Activated CD8-positive, alpha-beta memory T cell treated with anti-CD3 and anti-CD28 coated beads for 4 hours (primary cell): ENCODE measurements at places on chromosomes 2 and 18.

DNA sequence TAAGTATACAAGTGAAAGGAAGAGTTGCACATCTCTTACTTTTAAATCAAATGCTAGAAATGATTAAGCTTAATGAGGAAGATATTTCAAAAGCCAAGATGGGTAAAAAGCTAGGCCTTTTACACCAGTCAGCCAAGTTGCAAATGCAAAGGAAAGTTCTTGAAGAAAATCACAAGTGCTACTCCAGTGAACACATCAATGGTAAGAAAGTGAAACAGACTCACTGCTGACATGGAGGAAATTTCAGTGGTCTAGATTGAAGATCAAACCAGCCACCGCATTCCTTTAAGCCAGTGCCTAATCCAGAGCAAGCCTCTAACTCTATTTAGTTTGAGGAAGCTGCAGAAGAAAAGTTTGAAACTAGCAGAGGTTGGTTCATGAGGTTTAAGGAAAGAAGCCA is 79.1 kb downstream of the RBBP8 start:
- DNase-seq: no peak

- no peak for DNase-seq
Measured at GRCh38 chr2:225581135-225581534, 181.6 kb downstream of the NYAP2 start.

GRCh38 chr2:65554765-65555591 is 122.6 kb upstream of the SPRED2 start:
- no peak for DNase-seq

GRCh38 chr2:120832296-120833070 is 96.8 kb downstream of the GLI2 start:
- DNase-seq: no peak

GRCh38 chr2:186516396-186516795 is 30.3 kb downstream of the ZC3H15 start:
- DNase-seq: no peak
